ENCODE measurements at places on chromosomes 2 and 18. TPM values are rescaled to one million over a fixed set of nuclear protein-coding genes. Genes with fewer than 3 reads are reported as not detected.

METTL8 gene
- total RNA-seq, result 12.8 TPM

TSPYL6 gene
- total RNA-seq, result not detected

- no peaks in the 10 kb centered on the region for H3K4me1 ChIP-seq
- no peak overlapping the region for H3K27ac ChIP-seq
- no peaks in the 10 kb centered on the region for H3K27me3 ChIP-seq
These were observed 333.8 kb upstream of the TNP1 start for GRCh38 chr2:217193431-217194340.

- no peak overlapping the region for H3K4me3 ChIP-seq
- H3K36me3 ChIP-seq, result no peaks in the 10 kb centered on the region
- peak; percentile 39 for DNase-seq
- H3K27me3 ChIP-seq, result no peaks in the 10 kb centered on the region
- H3K4me1 ChIP-seq, result no peaks in the 10 kb centered on the region
These were observed 172.3 kb downstream of the PID1 start for GRCh38 chr2:229098801-229099200.

- no peaks in the 10 kb centered on the region for H3K4me1 ChIP-seq
- H3K36me3 ChIP-seq, result no peaks in the 10 kb centered on the region
- H3K4me3 ChIP-seq, result no peak overlapping the region
These were observed 26.1 kb upstream of the RAB1A start for GRCh38 chr2:65156041-65156440.

GRCh38 chr18:72830109-72830508 lies 37.7 kb downstream of the NETO1 start:
- H3K4me1 ChIP-seq, result no peaks in the 10 kb centered on the region
- no peaks in the 10 kb centered on the region for H3K36me3 ChIP-seq
- no peak overlapping the region for H3K27ac ChIP-seq
- no peak overlapping the region for H3K4me3 ChIP-seq
- H3K27me3 ChIP-seq, result no peaks in the 10 kb centered on the region

DNA sequence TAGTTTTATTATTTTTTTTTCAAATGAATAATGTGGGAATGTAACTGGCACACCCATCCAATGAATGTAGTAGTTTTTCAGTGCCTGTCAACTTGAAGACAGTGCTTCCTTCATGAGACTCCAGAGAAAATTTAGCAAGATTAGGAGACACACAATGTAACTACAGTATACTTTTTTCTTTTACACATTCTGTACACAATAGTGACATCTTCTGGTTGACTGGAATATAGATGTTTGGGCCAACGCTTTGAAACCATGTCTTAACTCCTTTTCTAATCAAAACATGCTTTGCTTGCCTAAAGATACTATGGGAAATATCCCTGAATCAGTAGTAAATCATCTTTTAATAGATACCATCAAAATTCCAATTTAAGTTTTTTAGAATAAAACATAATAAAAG lies 229.5 kb upstream of the ZC3H15 start:
- H3K27ac ChIP-seq, result no peak overlapping the region
- no peaks in the 10 kb centered on the region for H3K4me1 ChIP-seq
- H3K27me3 ChIP-seq, result no peaks in the 10 kb centered on the region
- DNase-seq, result no peak
